ENCODE measurements at places on chromosomes 1 and 21. TPM values are rescaled to one million over a fixed set of nuclear protein-coding genes. Genes with fewer than 3 reads are reported as not detected.
A peak's percentile ranks its signal among the peaks of the same experiment; 100 is the strongest.

DNA sequence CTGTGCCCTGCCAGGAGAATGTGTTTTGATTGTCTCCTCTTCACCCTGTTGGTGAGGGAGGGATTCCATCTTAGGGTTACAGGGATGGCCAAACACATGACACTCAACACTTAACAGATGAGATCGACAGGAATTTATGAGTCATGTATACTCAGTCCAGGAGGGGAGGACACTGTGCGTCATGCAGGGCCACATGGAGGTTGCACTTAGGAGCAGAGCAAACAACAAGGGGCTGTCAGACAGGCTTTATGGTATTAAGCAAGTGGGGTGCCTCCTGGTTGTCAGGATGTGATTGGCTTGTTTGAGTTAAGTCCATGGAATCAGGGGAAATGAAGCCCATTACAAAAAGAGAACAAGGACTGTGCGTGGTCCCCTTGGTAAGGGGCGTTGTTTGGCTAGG lies 26.9 kb downstream of the EDARADD start:
- H3K4me1 ChIP-seq: no peaks in the 10 kb centered on the region
- H3K36me3 ChIP-seq: no peaks in the 10 kb centered on the region
- no peak overlapping the region for H3K27ac ChIP-seq
- H3K27me3 ChIP-seq: no peaks in the 10 kb centered on the region
- DNase-seq: peak; percentile 57

Gene WNT3A
- 0.53 TPM for total RNA-seq

DNA sequence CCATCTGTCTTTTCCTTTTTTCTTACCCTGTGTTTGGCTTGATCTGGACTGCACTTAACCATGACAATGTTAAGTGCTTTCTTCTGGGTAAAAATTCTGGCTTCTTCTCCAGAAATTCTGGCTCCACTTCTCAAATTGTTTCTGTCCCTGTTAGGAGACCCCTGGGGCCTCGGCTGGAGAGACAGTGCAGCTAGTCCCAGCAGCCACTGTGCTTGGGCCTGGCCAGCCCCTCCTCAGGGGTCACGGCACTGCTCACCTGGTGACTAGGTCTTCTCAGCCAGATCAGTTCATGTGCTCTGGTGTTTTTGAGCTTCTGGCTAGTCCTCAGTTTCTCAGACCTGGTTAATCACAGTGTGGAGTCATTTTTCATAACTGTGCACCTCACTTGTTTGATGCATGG lies 72.4 kb downstream of the ADARB1 start:
- H3K4me3 ChIP-seq: no peak overlapping the region
- DNase-seq: no peak
- no peaks in the 10 kb centered on the region for H3K36me3 ChIP-seq
- no peaks in the 10 kb centered on the region for H3K27me3 ChIP-seq

DNA sequence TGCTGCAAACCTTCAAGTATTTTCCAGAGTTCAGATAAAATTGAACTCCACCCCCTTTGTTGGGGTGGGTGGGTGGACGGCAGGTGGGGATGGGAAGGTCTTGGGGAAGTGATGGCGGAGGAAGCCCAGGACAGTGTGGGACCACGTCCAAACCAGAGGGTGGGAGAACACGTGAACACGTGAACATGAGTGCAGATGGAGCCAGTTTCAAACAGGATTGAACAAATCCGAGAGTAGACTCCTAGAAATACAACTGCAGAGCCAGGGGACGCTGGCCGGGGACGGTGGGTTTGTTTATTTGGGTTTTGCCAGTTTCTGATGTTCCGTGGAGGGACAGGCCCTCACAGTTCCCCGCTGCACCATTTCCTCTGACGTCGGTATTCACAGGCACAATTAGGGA lies 2.9 kb downstream of the KRTAP10-2 start:
- no peaks in the 10 kb centered on the region for H3K4me1 ChIP-seq
- no peak for DNase-seq
- no peak overlapping the region for H3K4me3 ChIP-seq
- no peaks in the 10 kb centered on the region for H3K36me3 ChIP-seq
- H3K27me3 ChIP-seq: peaks cover 50% of the 10 kb centered on the region
- no peak overlapping the region for H3K27ac ChIP-seq

Gene ALG14
- 7.7 TPM for total RNA-seq

DNA sequence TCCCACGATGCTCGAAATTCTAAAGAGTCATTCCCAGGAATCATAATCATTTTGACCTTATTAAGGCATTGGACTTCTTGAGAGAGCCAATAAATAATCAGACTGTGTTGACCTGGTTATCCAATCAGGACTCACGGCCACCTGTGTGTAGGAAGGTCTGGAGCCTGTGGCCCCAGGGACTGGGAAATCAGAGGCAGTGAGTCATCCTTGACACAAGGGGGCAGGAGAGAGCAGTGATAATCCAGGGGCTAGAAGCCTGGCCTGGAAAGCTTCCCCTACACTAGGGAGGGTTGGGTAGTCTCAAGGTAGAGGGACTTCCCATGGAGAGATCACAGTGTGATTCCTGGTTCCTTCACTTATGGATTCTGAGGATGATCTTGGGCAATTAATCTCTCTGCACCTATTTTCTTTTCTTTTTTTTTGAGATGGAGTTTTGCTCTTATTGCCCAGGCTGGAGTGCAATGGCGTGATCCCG lies 4.7 kb downstream of the MR1 start:
- H3K4me1 ChIP-seq: peaks cover 21% of the 10 kb centered on the region
- peak; percentile 62 for DNase-seq
- H3K36me3 ChIP-seq: no peaks in the 10 kb centered on the region
- no peaks in the 10 kb centered on the region for H3K27me3 ChIP-seq
- H3K4me3 ChIP-seq: no peak overlapping the region
- no peak overlapping the region for H3K27ac ChIP-seq

GRCh38 chr1:21628798-21629393 lies 40.3 kb downstream of the RAP1GAP start:
- H3K27me3 ChIP-seq: no peaks in the 10 kb centered on the region
- peak overlapping the region; percentile 67 for H3K27ac ChIP-seq
- H3K4me3 ChIP-seq: no peak overlapping the region
- no peaks in the 10 kb centered on the region for H3K36me3 ChIP-seq
- peaks cover 81% of the 10 kb centered on the region for H3K4me1 ChIP-seq

GRCh38 chr1:225827076-225827475 lies 17.2 kb downstream of the EPHX1 start:
- no peak for DNase-seq
- no peaks in the 10 kb centered on the region for H3K27me3 ChIP-seq
- peaks cover 33% of the 10 kb centered on the region for H3K36me3 ChIP-seq
- no peaks in the 10 kb centered on the region for H3K4me1 ChIP-seq
- H3K27ac ChIP-seq: no peak overlapping the region
- no peak overlapping the region for H3K4me3 ChIP-seq

- no peak for DNase-seq
- H3K27ac ChIP-seq: no peak overlapping the region
- no peaks in the 10 kb centered on the region for H3K27me3 ChIP-seq
- no peak overlapping the region for H3K4me3 ChIP-seq
- H3K36me3 ChIP-seq: no peaks in the 10 kb centered on the region
- peaks cover 25% of the 10 kb centered on the region for H3K4me1 ChIP-seq
Observed at GRCh38 chr1:147534386-147534785, 6.9 kb upstream of the BCL9 start.

Measured in PC-9 (cell line).